T-helper 22 cell (primary cell): ENCODE measurements at places on chromosomes 12 and 14.

- DNase-seq: no peak
These were observed 139.7 kb downstream of the PRIMA1 start for GRCh38 chr14:93648440-93649168.

DNA sequence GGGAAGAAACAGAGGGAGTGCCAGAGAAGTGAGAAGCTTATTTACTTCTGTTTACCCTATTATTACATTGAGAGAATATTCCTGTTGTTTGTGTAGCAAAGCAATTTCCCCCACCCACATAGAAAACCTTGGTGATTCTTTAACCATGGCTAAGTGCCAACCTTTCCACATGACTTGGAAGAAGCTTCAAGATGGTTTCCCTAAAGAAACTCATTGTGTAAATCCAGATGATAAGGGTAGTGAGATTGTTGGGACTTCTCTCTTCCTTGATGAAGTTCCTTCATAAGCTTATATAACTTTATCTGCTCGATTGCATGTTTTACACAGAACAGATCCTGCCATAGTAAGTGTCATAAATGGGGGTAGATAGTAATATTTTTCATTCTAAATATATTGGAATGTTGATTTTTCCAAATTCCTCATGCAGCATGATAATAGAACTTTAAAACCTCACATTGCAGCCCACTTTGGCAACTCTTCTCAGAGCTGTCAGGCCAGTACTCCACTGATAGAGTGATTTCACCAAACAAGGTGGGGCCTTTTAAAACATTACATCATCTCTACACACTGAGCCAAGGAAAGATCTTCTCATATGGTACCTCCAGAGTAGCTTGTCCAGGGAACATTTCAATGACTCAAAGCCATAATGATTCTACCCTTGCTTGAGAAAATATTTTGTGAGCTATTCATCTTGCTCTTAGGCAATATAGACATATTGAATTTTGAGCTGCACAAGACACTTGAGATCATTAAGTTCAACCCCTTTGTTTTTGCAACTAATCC is 47.8 kb upstream of the KIF21A start:
- no peak for DNase-seq

DNA sequence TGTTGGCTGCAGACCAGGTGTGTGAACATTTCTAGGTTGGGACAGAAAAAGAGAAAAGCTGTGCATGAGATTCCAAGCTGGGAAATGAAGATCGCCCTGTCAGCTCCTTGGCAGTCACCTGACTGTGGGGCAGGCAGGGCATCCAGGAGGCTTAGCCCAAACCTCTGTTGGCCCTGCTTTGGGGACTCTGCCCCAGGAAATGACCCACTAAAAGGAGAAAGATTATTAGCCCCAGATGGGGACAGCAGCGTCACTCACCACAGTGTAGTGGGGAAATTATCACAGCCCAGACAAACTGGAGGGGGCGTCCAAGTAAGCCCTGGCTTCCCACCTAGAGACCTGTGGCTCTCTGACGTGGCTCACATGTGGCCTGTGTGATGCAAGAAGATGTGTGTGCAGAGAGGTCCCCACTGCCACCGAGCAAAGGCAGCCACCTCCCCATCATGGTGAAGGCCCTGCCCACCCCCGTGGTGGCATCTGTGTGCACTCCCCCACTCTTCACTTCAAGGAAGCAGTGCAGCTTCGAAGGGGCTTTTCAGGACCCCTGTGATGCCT is 39.1 kb downstream of the DIO3 start:
- DNase-seq: no peak

DNA sequence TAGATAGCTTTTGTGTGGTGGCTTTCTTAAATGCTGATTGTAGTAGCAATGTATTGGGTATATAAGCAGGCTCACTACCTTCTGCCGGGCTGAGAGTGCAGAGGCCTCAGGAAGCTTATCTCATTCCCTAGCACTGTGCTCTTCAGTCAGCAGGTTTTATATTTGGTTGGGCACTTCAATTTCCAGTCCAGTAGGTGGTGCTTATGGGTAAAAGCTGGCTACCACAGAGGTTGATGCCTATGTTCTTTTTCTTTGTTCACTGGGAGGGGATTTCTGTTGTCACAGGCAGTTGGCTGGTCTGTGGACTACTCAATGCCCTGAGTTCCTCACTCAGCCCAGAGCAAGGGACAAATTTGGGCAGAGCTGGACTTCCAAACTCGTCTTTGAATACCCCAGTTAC is 43.0 kb upstream of the GLIPR1 start:
- no peak for DNase-seq

DNA sequence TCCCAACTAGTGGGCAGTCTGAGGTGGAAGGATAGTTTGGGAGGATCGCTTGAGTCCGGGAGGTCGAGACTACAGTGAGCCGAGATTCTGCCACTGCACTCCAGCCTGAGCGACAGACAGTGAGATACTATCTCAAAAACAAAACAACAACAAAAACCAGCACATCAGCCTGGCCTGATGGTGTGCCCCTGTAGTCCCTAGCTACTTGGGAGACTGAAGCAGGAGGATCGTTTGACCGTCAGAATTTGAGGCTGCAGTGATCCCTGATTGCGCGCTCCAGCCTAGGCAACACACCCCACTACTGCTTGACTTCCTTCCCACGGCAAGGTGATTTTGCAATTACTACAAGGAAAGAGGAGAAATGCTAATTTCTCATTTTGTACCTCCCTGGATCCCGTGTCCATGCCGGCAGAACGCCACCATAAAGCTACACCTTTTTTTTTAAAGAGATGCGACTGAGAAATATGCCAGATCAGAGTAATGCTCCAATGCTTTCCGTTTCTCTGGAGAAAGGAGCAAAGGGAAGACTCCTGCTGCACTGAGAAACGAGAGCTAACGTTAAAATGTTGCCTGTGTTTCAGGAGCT is 672 bp upstream of the SCFD1 start:
- DNase-seq: no peak

DNA sequence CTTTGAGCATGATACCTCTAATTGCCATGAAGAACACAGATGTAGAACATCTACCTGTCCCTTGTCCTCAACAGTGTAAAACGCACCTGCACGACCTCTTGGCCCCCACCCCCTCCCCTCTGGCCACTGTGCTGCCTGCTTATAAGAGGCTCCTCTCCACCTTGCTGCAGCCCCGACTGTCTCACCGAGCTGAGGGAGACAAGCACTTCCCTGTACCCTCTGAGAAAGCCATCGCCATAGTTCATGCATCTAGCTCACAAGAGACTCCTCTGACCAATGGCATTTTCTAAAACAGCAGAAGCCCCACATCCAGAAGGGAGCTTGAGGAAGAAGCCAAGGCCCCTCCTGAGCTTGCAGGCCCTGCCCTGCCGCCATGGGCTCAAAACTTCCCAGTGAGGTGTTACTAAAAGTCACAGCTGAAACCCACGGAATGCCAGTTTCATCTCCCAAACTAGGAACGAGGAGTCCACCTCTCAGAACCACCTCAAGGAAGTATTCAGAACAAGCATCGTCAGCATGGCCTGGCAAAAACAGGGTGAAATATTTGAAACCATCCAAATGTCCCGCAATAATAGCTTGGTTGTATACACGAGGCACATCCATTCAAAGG is 21.5 kb upstream of the ANO2 start:
- DNase-seq: no peak

- no peak for DNase-seq
These were observed 5.9 kb downstream of the PSMB5 start for GRCh38 chr14:23028799-23029198.

- no peak for DNase-seq
These were observed 120.0 kb upstream of the NOS1 start for GRCh38 chr12:117481470-117481869.

- DNase-seq: no peak
These were observed 114.5 kb upstream of the G2E3 start for GRCh38 chr14:30444451-30444850.

- no peak for DNase-seq
These were observed 3.8 kb upstream of the SNX6 start for GRCh38 chr14:34633742-34634141.

DNA sequence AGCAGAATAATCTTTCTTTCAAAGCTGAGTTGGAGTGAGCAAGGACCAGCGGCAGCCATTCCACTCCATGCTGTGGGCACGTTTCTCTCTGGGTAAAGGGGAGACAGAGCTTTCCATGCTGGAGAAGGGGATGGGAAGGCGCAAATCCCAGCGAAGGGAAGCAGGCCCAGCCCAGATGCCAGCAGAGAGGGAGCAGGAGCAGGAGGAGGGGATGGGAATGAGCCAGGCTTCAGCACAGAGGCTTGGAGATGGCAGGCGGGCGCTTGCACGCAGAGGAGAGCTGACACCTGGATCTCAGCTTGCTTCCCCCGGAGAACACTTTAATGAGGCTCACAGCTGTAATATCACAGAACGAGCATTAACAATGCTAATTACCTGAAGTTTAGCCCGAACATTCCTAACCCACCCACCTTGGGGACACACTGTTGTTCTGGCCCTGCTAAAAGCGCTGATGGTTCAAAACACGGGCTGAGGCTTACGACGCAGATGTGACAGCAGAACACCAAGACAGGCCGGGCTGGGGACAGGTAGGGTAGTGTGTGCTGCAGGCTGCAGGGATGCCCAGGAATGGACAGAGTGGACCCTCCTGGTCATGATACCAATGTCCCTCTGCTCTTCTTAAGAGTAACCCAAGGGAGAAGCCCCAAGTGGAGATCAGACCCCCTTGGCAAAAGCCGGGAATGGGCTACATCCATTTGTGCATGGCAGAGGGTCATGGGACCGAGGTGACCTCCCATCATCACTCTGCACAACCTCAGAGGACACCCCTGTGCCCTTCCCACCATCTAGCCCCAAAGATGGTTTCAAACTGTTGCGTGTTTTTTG is 288.6 kb downstream of the DPF3 start:
- no peak for DNase-seq

- DNase-seq: no peak
These were observed 10.6 kb upstream of the CLEC12A start for GRCh38 chr12:9960590-9960989.

DNA sequence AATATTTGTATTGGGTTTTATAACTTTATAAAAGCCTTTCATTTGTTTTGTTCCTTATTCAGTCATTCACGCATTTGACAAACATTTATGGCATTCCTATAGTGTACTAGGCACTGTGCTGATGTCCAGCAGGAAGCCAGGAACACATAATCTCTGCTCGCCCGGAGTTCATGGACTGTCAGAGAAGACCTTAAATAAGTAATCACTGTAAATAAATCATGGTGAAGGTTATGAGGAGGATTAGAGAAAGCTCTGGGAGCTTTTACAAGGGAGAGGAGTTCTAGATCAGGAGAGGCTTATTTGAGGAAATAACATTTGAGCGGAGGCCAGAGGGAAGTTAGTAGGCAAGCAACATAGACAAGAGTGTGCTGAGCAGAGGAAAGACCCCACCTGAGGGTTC is 1.4 kb upstream of the RDH11 start:
- no peak for DNase-seq

- no peak for DNase-seq
These were observed 10.1 kb downstream of the SHMT2 start for GRCh38 chr12:57239587-57240065.

DNA sequence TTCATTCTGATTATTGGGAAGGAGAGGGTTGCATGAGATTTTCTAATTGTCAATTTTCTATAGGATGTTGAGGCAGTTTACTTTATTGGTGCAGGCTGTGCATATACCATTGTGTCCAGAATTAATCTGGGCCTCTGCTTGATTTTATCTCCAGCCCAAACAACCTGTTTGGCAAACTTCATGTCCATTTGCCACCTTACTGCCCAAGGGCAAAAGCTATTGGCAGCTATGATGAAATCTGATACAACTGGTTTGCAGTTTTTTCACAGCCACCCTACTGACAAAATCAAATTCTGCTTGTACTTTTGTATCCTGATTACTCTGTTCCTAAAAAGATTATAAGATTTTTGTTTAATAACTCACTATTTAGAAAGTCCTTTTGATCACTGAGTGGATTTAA is 789.2 kb upstream of the FBXO33 start:
- no peak for DNase-seq

DNA sequence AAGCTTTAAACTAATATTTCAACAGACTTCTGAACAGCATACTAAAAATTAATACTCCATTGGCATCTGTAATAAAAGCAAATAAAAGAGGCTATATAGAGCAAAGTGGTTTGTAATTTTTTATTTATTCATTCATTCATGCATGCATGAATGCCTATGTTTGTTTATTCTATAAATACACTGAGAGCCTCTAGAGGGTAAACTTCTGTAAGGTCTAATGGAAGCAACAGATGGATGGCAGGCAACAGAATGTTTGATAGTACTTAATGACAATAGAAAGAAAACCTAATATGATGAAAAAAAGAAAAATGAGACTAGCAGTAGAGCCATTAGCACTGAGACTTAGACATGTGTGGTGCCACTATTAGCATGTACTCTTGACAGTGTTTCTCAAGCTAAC is 253.1 kb downstream of the CCDC91 start:
- no peak for DNase-seq

DNA sequence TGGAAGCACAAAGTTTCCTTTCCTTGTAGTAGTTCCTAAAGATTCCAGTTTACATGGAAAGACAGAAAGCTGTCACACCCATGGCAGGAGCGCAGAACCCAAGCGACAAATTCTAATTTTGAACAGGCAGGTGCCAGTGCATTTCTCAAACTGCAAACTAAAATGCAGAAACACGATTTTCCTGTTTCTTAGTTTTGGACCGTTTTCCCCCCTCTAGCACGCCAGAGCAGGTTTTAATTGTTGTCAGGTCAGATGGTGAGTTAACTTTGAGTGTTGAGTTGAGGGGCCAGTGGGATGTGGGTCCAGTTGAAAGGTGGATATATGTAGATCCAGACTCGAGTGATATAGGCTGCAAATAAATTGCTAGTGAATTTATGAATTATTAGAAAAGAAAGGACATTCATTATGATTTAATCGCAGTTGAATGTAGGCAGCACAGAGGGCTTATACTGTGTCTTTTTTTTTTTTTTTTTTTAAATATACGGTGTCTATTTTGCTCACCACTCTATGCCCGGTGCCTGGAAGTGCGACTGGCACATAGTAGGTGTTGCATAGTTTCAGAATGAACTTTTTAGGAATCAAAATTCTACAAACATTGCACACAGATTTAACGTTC is 909 bp upstream of the ETFBKMT start:
- DNase-seq: no peak

- no peak for DNase-seq
These were observed 13.3 kb downstream of the SBNO1 start for GRCh38 chr12:123351349-123351748.

- no peak for DNase-seq
These were observed 11.2 kb upstream of the POP5 start for GRCh38 chr12:120592121-120593049.

DNA sequence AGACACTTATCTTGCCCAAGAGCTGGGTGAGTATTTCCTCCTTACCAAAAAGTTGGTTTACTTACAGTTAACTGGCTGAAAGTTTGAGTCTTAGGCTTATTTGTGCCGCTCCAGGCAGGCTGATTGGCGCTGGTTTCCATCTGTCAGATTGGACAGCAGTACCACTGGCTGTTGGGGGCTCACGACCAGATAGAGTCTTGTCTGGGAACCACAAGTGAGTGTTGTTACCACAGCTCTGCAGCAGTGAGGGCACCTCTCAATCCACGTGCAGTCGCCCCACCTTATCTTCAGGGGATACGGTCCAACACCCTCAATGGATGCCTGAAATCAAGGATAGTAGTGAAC is 58.9 kb downstream of the DDX51 start:
- DNase-seq: no peak
